Psoas muscle (tissue), 8 donors: ENCODE measurements at places on chromosomes 5 and 9. TPM values are rescaled to one million over a fixed set of nuclear protein-coding genes. Genes with fewer than 3 reads are reported as not detected.

DNA sequence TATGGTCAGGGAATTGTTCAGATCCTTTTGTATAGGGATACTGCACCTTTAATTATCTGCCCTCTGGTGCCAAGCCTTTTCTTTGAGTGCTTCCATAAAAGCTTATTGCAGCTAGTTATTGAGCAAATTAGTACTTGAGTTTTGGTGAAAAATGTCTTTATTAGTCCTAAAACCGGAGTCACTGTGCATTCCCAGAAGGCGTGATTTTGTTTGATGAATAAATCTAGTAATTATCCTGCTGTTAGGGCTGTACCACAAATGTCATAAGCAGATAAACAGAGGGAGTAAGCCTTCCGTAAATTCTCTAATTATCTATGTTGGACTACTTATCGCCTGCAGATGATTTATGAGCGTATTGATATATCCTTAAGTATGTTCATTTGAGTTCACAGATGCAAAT, 620.7 kb upstream of the ARRDC3 start:
- no peak for DNase-seq

DNA sequence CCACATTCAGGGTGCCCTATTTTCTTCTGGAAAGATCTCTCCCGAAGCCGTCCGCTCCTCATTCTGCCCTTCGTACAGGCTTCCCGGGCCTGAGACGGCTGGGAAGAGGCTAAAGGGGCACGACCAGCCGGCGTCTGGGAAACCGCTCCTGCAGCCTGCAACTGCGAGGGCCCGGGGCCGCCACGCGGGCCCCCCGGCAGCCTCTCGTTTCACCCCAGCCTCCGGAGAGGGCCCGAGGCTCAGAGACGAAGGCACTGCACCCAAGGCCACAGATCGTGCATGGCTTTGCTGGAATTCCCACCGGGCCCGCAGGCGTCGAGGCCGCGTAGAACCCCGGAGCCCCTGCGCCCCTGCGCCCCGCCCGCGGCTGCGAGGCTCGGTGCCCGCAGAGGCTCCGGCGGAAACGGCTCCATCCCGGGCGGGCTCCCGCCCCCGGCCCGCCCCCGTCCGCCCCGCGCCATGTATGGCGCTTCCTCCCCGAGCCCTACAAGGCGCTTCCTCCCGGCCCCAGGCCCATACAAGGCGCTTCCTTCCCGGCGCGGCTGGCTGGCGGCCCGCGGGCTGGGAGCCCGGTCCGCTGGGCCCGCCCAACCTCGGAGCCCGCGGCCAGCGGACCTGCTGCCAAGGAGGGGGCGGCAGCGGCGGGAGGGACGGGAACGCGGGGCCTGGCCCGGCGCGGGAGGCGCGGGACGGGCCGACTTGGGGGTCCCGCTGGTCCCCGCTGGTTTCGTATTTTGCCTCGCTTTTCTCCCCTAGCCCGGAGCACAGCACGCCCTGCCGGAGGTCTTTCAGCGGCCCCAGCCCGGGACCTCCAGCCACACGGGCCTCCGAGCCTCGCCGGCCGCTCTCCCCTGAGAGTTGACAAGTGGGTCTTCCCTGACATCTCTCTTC, 26.6 kb downstream of the EGR1 start:
- peak; percentile 96 for DNase-seq

GRCh38 chr9:132301521-132301920, 53.3 kb downstream of the SETX start:
- no peak for DNase-seq

DNA sequence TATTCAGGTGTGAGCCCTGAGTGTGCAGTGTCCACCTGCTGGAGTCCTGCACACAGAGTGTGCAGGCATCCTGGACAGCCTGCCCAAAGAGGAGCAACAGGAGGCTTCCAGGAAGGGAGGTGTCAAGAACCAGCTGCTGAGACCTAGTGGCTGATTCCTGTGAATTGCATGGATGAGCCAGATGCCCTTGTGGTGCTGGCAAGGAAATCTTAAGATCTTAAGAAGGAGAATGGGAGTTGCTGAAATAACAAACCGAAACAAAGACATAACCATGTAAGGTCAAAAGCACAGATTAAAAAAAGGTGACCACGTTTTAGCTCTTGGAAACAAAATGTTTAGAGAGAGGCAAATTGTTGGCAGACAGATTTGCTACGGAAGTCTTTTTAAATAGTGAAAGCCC, 29.3 kb upstream of the RPS23 start:
- no peak for DNase-seq

DNA sequence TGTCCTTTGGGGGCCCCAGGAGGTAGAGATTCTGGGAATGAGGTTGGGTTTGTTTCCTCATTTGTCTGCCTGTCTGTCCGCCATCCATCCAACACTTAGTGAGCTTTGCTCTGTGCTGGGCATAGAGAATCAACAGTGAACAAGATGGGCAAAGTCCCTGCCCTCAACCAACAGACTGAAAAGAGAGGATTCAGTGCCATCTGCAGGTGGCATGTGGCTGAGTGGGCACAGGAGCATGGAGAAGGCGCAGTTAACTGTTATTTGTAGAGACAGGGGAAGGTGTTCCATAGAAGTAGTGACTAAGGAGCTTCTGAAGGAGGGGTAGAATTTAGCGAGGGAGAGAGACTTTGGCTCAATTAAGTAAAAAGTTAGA, 23.1 kb downstream of the POLR1E start:
- DNase-seq, result no peak

AIF1L gene
- polyA plus RNA-seq, result 11.0 TPM

CXCL14 gene
- 21.0 TPM for polyA plus RNA-seq

CYLC2 gene
- not detected for polyA plus RNA-seq

PLEKHG4B gene
- polyA plus RNA-seq, result 0.01 TPM

SELENOP gene
- 152 TPM for polyA plus RNA-seq

ACOT12 gene
- not detected for polyA plus RNA-seq
